Thoracic aorta (tissue), 2 donors: ENCODE measurements at places on chromosomes 6 and 20. TPM values are rescaled to one million over a fixed set of nuclear protein-coding genes. Genes with fewer than 3 reads are reported as not detected.

HDGFL1 gene
- total RNA-seq = not detected

TCF15 gene
- not detected for total RNA-seq

C20orf202 gene
- total RNA-seq = 1.7 TPM

DNA sequence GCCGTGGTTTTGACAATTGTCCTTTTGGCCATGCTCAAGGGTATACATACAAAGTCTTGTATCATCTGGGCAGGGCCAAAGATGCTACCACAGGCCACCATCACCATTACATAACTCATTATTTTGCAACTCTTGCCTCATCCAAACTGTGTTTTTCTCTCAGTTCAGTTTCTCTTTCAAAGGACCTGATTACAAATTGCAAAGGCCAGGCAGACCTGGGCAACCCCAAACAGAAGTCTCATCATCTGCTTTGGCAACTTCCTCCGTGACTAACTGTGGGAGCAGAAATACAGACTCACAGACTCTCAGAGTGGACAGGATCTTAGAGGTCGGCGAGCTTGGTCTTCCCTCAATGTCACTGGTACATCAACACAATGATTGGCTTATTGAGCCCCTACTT lies 117.8 kb upstream of the NEDD9 start:
- no peak for DNase-seq

DNA sequence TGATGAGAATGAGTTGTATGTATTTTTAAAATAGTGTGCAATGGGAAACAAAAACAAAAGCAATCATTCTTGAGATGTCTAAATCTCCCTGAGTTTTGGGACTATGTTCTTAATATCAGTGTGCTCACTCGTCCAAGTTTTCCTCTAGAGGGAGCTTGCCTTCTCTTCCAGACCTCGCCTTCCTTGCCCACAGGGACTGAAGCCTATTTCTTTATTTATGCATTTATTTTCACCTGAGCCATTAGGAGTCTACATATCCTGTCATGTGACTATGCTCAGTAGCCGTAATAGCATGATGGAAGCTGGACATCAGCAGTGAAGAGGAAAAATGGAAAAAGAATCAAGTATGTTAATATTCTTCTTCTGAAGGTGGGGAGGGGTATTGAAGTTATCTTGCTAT lies 131.2 kb downstream of the SH3BGRL2 start:
- H3K4me3 ChIP-seq = no peak overlapping the region
- no peaks in the 10 kb centered on the region for H3K27me3 ChIP-seq
- H3K27ac ChIP-seq = no peak overlapping the region
- no peak for DNase-seq
